ENCODE measurements at places on chromosomes 6 and 20.
A peak's percentile ranks its signal among the peaks of the same experiment; 100 is the strongest.

DNA sequence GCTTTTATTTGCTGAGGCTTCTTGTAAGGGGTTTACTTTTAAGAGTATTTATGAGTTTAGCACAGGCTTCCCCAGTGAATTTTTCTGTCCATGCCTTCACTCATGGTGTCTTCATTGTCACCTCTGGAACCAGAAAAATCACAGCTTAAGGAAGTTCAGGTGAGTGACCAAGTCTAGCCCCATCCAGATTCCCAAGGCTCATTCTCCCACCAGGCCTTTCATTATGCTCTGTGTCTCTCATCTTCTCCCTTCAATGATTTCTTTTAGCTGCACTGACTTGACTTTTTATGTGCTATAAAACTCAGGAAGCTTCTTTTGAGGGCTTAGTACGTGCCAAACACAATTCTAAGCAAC, 64.9 kb upstream of the NEDD9 start:
- no peak for DNase-seq

DNA sequence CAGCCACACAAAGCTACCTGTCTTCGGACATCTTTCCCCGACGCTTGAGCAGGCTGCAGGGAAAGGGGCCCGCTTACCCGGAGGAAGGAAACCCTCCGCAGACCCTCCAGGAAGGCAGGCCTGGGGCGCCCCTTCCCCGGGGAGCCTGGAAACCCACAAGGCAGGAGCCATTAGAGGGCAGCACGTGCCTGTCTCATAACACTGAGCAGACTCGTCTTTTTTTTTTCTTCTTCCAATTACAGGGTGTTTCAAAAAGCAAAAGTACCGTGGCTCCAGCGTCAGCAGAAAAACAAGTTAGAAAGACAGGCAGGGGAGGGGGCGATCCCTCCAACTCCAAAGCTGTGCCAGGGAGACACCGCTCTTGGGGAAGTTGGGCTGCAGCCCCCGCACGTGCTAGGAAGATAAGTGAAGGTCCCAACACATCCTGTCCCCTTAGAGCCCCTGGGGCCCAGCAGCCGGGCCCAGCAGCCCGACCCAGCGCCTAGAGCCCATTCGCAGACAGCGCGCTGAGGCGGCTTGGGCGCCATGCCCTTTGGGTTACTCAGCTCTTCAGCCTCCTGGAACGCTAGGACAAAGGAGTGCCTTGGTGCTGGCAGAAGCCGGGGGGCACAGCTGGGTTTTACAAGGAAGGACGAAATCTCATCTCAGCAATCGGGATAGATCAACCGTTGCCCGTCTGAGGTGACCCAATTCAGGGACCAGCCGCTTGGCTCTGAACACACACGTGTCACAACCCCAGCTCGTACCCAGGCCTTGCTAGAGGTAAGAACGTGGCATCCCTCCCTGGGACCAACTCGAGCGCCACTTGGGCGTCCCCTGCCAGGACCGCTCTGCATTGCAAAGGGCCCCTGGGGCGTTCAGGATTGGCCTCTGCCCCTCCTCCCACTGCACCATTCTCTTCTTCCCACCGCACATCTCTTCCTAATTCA, 136.3 kb downstream of the LY86 start:
- DNase-seq, result peak; percentile 80

GRCh38 chr6:166671434-166672081, 44.5 kb upstream of the RPS6KA2 start:
- peak; percentile 32 for DNase-seq

DNA sequence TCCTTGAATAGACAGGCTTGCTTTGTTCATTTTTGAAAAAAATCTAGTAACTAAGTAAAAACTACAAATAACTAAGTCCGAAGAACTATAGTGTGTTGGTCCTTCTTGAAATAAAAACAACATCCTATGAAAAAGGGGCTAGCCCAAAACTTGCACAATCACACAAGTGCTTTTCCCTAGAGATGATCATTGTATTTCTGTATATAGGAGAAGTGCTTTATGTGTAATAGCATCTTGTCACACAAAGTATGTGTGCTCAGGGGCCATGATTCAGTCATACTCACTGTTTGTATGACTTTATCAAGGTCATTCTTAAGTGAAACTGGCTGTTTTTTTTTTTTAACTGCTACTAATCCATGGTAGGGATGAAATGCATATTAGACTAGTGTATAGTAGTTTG, 179.8 kb downstream of the DTNBP1 start:
- peak; percentile 65 for DNase-seq

GRCh38 chr6:38020593-38020992, 201.1 kb downstream of the ZFAND3 start:
- DNase-seq, result no peak

DNA sequence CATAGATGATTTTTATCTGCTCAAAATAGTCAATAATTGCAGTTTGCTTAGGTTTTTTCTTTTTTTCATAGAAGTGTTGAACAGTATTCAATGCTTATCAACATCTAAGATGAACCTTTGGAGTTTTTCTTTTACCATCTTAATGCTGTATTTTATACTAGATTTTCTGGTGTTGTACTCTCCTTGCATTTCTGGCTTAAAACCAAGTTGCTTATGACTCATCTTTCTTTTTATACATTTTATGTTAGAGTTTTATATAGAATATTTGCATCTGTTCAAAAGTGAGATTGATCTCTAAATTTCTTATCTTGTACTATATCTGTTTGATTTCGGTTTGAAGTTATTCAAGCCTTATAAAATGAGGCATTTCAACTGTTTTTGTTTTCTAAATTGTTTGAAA, 232.5 kb downstream of the RFPL4B start:
- peak; percentile 26 for DNase-seq

Data from fibroblast of mammary gland (primary cell).